ENCODE measurements at places on chromosomes 6 and 20.

- DNase-seq = no peak
Observed at GRCh38 chr6:146890644-146891434, 292.1 kb downstream of the ADGB start.

- DNase-seq = no peak
Observed at GRCh38 chr6:155187994-155188706, 75.7 kb upstream of the CLDN20 start.

DNA sequence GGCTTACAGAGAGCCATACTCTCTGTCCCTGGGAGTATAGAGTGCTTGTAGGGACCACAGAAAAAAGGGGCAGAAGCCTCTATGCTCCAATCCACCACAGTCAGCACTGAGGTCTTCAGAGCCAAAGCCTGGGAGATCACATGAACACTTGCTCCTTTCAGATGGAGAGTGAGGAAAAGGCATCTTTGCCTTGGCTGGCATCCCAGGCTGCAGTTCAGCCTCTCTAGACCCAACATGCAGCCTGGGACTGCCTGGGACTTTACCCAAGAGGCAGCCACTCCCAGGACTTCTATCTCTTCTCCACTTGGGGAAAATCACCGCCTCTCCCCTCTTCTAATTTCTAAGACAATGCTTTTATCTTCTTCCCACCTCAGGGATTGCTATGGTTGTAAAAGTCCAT lies 46.5 kb upstream of the MYLIP start:
- DNase-seq = no peak

DNA sequence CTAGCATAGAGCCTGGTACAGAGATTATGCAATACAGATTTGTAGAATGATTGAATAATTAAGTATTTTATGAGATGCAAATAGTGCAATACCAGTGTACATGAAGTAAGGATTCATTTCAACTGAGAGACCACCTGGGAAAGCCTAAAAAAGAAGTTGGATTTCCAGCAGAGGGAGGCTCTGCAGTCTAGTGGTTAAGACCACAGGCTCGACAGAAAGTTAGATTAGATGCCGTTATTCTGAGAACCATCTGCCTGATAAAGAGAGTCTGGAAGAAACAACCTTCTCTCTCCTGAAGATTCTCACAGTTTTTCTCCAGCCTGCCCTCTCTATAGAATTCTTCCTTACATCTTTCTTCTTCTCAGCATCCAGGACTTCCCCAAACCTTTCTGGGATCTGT lies 13.6 kb upstream of the TNFRSF21 start:
- DNase-seq = no peak

DNA sequence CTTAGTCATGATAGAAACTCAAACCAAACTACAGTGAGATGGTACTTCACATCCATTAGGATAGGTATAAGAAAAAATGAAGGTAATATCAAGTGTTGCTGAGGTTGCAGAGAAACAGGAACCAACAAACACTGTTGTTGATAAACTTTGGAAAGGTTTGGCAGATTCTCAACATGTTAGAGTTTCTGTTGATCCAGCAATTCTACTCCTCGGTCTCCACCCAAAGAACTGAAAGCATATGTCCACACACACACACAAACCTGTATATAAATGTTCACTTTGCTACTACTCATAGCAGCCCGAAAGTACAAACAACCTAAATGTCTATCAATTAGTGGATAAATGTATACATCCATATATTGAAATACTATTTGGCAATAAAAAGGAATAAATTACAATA lies 128.3 kb upstream of the CARMIL1 start:
- DNase-seq = no peak

GRCh38 chr20:50112512-50113419 lies at the start of gene UBE2V1:
Gene UBE2V1 (minus strand): TSS chr20:50113150. CDS start chr20:50113128, 22 bp downstream.
- DNase-seq = peak; percentile 93

DNA sequence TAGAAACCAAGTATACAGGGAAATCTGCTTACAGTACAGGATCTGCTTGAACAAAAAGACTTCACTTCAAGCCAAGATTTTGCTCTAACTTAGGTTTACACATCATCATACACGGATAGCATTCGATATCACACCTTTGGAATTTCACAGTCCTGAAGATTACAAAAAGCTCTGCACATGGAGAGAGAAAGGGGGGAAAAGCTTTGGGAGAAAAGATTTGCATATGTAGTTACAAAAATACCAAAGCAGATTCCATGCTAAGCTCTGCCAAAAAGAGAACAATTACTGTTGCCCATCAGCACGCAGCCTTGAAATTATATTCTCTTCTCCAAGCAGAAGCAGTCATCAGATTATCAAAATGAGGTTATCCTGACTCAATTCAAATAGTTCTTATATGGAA lies 62.0 kb downstream of the HIVEP2 start:
- DNase-seq = no peak

- DNase-seq = no peak
Observed at GRCh38 chr6:144171406-144171805, 21.1 kb downstream of the STX11 start.

- DNase-seq = no peak
Observed at GRCh38 chr20:9602847-9603183, 88.4 kb downstream of the LAMP5 start.

DNA sequence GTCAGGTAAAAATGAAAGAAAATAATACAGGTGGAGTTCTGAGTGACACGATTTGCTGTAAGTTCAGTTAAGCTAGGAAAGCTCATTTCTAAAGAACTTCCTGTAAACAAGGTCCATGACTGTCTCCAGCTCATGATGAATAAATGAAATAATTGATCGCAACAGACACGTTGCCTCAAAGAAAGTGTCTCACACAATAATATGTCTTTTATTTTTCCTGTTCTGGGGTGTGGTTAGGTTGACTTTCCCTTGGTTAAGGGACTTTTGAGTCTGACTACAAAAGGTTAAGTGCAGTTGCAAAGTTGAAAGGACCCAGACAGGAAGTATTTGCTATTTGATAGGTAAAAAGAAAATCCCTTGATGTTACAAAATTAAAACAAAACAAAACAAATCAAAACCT lies 304.2 kb upstream of the PRDM1 start:
- DNase-seq = no peak

DNA sequence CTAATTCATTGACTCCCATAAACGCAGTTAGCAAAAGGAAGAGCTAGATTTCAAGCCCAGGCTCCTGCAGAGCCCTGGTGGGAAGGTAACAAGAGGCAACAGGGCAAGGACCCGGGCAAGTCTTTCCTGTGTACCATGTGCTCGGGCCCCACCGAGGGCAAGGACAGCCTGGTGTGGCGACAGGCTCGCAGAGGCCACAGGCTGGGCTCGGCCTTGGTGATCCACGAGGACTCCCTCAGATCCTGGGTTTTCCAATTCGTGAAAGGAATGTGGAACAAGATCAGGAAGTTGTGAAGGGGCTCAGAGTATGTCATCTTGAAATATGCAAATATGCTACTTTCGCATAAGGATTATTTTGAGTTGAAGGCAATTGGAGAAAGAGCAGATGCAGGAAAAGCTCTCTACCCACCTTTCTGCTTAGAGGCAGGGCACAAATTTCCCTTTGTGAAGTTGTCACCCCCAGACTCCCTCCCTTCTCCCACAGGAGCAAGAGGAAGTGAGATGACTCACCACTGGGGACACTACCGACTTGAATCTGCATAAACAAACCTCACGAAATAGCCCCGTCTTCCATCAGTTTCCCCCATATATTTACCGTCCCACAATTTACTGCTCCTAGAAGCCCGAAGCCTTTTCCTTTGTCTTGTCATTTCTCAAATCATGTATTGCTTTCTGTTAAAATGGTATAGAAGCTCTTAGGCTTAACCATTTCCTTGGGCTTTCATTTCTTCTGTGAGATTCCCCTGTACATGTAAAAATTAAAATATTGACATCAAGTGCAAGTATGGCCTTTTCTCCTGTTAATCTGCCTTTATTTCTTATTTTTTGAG lies 79.0 kb downstream of the PSMG4 start:
- no peak for DNase-seq

DNA sequence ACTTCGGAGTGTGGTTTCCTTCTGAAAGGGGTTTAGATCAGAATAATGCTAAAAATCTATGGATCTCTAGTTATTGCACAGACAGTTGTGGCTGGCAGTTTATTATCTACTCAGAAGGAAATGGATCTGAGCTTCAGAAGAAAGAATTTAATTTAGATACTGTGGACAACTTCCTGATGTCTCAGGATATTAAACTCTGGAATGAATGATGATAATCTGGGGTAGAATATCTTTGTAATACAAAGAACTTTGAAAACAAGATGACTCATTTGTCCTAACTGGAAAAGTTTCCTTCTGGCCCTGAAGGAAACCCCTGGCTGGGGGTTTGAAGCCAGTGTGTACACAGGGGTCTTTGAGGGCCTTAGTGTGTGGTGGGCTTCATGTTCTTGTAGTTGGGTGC lies 78.0 kb downstream of the EDN3 start:
- no peak for DNase-seq

DNA sequence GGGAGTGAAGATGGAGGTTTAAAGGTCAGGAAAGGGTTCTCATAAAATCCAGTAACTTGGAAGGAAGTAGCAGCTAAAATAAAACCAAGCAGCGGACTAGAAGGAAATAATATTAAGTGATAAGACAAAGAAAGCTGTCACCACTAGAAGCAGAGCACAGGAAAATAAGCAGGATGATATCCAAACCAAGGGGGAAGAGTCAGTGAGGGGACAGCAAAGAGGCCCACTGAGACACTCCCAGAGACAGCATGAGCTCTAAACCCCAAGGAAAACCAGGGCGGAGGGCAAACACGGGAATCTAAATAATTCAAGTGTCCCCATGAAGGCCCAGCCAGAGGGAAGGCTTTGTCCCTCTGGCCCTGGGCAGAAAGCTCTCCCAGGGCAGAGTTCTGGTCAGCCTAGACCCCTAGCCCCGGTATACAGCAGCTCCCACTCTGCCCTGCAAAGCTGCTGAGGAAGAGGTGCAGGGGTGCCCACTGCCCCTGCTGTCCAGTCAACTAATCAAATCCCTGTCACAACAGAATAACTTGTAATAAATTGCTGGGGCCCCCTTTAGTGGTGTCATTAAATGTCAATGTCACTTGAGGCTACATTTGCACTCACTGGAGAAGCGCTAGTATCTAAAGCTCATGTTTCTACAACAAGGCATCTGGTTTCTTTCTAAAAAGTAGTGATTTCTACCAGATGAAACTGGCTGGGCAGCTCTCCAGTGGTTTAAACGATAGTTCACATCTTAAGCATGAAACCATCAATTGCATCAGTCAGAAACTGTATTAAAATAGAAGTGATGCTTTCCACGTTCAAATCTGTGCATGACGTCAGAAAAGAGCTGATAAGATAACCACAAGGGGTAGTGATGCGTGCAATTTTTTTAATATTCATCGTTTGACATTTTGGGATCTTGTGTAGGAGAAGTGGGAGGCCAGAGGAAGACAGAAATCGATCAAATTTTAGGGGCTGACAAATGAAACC lies 13.6 kb downstream of the PDE10A start:
- DNase-seq = no peak

GRCh38 chr20:52342913-52343312 lies 151.3 kb upstream of the ZFP64 start:
- DNase-seq = no peak

GRCh38 chr20:40702504-40702903 lies 13.5 kb upstream of the MAFB start:
- no peak for DNase-seq

- no peak for DNase-seq
Observed at GRCh38 chr6:124433387-124434160, 528.7 kb upstream of the RNF217 start.

DNA sequence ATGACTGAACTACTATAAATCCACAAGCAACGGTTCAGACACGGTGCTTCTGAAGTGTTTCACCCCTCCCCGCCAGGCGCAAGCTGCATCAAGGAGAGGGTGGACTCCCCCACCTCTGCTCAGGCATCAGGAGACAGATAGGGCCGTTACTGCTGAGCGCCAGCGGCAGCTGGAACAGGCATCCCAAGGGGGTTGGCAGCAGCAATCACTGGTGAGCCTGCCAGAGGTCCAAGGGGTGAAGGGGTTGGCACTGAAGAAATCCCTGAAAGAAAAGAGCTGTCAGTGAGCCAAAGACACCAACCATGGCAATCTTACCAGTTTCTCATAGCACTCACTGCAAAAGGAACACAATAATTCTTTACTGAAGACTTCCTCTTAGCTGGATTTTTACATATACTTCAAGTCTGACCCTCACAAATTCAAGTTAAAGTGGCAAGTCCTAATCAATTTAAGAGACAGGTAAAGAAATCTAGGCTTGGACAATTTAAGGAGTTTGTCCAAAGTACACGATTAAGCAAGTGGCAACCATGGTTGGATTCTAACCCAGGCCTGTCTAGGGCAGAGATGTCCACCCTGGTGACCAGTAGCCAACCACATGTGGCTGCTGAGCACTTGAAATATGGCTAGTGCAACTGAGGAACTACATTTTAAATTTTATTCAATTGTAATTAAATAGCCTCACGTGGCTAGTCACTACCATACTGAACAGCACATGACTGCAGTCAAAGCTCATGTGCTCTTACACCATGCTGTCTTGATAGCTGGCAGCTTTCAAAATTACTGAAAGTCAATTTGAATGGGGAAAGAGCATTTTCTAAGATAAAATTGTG lies 21.7 kb upstream of the TBC1D20 start:
- no peak for DNase-seq

GRCh38 chr6:19303383-19303782 lies 533.8 kb upstream of the ID4 start:
- no peak for DNase-seq

DNA sequence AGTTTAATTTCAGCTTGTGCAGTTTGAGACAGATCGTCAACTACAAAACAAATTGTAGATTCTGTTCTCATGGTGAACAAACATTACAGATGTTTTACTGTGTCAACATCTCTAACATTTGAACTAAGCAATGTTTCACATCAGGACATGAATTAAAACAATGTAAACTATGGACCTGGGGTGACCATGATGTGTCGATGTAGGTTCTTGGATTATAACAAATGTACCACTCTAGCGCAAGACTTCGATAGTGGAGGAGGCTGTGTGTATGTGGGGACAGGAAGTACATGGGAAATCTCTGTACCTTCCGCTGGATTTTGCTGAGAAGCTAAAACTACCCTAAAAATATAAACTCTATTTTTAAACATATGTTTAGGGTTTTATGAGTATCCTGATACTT lies 17.1 kb downstream of the HIVEP2 start:
- no peak for DNase-seq

Measured in HL-60 (cell line).